PC-3 (cell line): ENCODE measurements at places on chromosomes 4 and X.

- H3K36me3 ChIP-seq = no peaks in the 10 kb centered on the region
- no peaks in the 10 kb centered on the region for H3K27me3 ChIP-seq
- H3K4me3 ChIP-seq = no peak overlapping the region
- H3K27ac ChIP-seq = no peak overlapping the region
Measured at GRCh38 chr4:39786838-39787237, 88.9 kb downstream of the UBE2K start.

DNA sequence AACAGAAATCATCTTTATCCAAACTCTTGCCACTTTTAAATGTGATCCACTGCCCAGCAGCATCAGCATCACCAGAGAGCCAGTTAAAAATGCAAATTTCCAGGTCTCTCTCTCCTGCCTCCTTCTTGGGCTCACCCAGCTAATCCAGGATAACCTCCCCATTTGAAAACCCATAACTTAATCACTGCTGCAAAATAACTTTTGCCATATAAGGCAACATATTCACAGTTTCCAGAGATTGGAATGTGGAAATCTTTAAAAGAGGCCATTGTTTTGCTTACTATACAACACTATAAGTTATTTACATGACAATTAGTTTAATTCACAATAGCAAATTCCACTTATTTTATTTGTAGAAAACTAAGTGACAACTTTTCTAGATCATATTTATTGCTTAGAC, 4.8 kb upstream of the EXOSC9 start:
- H3K27me3 ChIP-seq = no peaks in the 10 kb centered on the region
- peaks cover 5% of the 10 kb centered on the region; the same call in 1 of the 2 replicates for H3K4me1 ChIP-seq
- no peak overlapping the region for H3K27ac ChIP-seq
- no peaks in the 10 kb centered on the region for H3K36me3 ChIP-seq

DNA sequence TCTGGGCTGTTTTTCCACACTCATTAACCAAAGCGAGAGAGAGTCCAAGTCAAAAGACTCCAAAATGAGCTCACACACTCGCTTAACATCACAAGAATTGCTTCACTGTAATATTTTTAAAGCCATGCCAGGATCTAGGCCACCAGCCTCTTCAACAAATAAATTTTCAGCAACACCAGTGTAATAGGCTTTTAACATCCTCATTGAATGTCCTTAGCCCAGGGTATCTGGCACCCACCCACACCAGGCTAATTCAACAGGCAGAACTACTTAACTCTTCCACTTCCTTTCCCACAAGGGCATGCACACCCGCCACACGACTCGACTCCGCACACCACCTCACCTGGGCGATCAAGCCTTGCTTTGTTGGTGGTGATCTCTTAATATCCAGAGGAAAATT, 34.2 kb downstream of the FAT1 start:
- no peak overlapping the region for H3K4me3 ChIP-seq
- no peaks in the 10 kb centered on the region for H3K36me3 ChIP-seq
- no peak overlapping the region for H3K27ac ChIP-seq
- H3K27me3 ChIP-seq = no peaks in the 10 kb centered on the region
- DNase-seq = no peak
- H3K4me1 ChIP-seq = peaks cover 60% of the 10 kb centered on the region

DNA sequence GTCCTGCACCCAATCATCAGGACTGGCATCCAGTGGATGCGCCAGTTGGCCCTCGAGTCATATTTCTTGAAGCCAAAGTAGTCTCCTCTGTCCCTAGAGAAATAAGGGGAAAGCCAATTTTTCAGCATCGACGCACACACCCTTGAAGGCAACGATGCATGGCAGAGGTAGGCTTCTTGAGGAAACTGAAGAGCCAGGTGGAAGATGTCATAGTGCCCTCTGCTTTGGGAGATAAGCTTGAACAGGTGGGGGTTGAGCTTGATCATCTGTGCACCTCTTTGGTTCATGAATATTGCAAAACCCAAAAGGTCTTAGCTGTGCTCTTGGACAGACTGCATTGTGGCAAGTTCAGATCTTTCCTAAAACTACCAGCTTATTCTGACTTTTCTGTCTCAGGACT, 34.6 kb upstream of the WDR1 start:
- DNase-seq = no peak
- H3K27me3 ChIP-seq = peaks cover 9% of the 10 kb centered on the region; the same call in 1 of the 2 replicates
- H3K27ac ChIP-seq = no peak overlapping the region
- H3K4me3 ChIP-seq = no peak overlapping the region
- no peaks in the 10 kb centered on the region for H3K4me1 ChIP-seq

DNA sequence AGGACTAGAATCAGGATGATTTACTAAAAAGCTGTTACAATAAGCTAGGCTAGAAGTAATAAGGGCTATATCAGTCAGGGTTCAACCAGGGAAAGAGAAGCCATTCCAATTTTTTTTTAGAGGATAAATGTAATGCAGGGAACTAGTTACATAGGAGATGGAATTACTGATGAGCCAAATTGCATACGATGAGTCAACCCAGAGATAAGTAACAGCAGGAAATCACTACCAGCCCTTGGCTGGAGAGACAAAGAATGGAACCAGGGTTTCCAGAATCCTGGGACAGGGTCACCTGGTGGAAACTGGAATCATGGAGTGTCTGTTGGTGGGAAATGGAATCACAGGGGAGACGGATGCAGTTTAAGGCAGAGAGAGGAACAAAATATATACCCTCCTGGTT, 13.1 kb upstream of the MAGEA4 start:
- no peaks in the 10 kb centered on the region for H3K36me3 ChIP-seq
- no peaks in the 10 kb centered on the region for H3K4me1 ChIP-seq
- no peak overlapping the region for H3K27ac ChIP-seq
- no peak overlapping the region for H3K4me3 ChIP-seq
- H3K27me3 ChIP-seq = no peaks in the 10 kb centered on the region
- no peak for DNase-seq

- H3K27me3 ChIP-seq = no peaks in the 10 kb centered on the region
- DNase-seq = peak; percentile 70
- peak overlapping the region; percentile 1; the same call in 1 of the 2 replicates for H3K27ac ChIP-seq
- no peak overlapping the region for H3K4me3 ChIP-seq
- H3K4me1 ChIP-seq = peaks cover 29% of the 10 kb centered on the region
- no peaks in the 10 kb centered on the region for H3K36me3 ChIP-seq
Measured at GRCh38 chr4:76977736-76978350, 28.3 kb downstream of the SEPTIN11 start.

DNA sequence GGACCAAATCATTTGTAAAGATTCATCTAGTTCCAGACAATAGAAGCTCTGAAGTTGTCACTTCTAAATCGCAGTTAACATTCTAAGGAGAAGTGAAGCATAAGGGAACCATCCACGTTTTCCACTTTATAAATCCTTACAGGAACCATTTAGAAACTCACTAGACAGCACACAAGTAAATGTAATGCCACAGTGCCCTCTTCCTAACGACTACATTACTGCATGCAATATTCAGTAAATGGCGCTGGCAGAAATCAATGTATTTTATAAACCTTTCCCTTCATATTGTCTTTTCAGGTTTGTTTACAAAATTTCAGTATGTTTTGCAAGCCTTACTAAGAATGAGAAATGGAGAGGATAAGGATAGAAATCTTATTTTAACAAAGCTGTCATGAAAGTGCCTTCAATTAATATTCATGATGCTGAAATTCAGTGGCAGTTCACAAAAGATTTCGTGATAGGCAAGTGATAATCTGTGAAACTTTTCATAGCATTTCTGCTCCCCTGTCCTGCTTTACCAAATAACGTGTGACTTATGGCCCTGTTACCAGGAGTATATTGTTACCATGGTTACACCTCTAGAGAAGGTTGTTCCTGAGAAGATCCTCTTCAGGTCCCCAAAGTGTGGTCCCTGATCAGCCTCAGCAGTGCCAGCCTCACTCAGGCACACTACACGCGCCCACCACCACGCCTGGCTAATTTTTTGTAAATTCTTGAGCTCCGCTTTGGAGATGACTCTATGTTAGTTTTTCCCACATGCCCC, 54.2 kb downstream of the TMA16 start:
- peak; percentile 65 for DNase-seq
- H3K27me3 ChIP-seq = no peaks in the 10 kb centered on the region
- no peak overlapping the region for H3K27ac ChIP-seq
- no peaks in the 10 kb centered on the region for H3K36me3 ChIP-seq
- H3K4me3 ChIP-seq = no peak overlapping the region

DNA sequence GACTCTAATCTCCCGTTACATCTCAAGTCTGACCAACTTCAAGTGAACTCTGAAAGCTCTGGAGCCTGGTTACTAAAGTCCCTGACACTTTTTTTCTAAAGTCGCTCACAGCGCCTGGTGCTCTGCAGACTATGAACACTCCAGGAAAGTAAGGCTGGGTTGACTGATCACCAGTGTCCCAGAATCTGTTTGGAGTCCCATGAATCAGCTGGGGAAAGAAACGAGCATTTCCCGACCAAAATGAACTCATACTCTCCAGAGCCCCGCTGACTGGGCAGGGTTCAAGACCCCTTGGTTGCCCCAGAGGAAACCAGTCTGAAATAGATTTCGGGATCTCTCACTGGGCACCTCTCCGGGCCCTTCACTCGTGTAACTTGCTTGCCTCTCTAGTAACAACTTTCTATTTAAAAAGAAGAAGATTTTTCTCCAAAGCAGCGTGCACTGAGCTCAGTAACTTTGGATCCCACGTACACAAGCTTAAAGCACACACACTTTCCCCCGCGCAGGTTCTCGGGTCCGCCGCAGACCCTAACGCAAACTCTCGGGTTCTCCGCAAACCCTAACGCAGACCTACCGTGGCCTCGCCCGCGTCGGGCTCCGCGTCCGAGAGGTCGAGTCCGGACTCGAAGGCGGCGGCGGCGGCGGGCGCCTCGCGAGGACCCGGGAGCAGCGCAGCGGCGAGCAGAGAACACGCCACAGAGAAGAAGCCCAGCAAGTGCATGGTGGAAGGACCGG, 964 bp downstream of the VEGFC start:
- peaks cover 45% of the 10 kb centered on the region for H3K4me1 ChIP-seq
- peak overlapping the region; percentile 98 for H3K4me3 ChIP-seq
- H3K36me3 ChIP-seq = peaks cover 9% of the 10 kb centered on the region; the same call in 1 of the 2 replicates
- DNase-seq = peak; percentile 38

DNA sequence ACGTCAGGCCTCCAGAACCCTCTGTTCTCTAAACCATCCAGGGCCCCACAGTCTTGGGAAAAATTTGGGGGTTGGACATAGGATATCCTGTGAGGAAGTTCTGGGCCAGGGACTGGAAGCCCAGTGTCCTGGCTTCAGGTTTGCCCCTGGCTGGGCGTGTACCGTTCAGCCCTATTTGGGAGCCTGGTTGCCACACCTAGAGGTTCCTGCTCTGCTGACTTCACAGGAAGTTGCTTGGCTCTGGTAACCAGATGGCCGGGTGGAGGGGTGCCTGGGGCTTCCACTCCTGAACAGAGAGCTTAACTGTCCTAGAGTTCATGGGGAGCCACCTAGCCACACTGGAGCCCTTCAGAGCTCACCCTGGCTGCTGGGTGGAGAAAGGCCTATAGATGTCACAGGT, 1.1 kb downstream of the TAFAZZIN start:
- DNase-seq = peak; percentile 39
- no peaks in the 10 kb centered on the region for H3K27me3 ChIP-seq
- peaks cover 26% of the 10 kb centered on the region for H3K4me1 ChIP-seq
- H3K36me3 ChIP-seq = no peaks in the 10 kb centered on the region
- H3K27ac ChIP-seq = peak overlapping the region; percentile 45
